ENCODE measurements at places on chromosomes 2 and 18.

DNA sequence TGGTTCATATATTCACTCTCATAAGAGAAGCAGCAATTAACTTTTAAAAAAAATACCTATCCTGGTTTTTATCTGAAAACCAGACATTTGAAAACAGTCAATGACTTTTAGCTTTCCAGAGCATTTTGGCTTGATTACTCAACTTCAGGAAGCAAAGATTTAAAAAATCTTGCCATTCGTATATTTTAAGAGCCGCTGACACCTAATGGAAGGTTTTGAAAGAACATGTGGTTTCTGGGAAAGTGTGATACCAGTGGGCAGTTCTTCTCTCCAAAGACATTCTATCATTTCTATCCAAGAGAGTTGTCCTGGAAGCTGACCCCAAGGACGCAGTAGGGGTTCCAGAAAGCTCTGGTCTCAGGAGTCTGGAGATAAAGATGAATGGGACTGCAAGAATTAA lies 234.7 kb downstream of the TTC32 start:
- no peak for DNase-seq

DNA sequence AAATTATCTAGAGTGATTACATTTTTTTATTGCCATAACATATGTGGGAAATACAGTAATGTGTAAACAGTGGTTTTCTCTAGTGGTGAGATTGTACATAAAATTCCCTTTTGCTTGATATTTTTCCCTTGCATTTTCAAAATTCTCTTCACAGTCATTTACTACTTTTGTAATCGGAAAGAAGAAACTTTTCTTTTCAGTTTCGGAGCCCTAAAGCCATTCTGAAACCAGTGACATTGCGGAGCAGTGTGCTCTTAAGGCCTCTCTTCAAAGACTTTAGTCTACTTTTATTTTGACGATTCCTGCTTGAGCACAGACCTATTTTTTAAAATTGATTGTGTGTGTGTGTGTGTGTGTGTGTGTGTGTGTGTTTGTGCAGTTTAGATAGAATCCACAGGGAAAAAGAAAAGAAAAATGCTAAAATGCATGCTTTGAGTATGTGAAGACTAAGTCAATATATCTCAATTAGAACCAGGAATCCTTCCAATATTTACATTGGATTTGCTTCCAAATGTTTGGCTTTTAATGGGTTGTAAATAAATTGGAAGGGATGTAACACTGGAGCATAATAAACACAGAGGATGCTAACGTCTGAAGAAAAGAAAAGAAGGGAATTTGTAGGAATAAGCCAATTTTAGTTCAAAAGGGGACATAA lies 357.4 kb downstream of the RND3 start:
- no peak for DNase-seq

DNA sequence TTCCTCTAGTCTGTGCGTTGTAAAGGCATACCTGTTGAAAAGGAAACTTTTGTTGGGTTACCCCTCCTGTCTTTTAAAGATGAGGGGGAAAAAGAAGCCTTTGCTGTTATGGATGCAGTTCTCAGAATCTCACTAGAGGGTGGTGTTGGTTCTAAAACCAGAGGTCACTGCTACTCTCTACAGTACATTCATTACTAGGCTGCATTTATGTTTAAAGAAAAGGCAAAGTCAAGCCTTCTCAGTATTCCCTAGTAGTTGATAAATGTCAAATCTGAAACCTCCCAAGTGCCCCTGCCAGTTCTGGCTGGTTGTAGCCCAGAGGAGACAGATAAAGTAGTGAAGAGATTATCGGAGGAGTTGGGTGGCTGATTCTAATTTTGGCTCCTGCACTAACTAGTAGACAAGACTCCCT lies 1.4 kb upstream of the PLCL1 start:
- DNase-seq, result peak; percentile 47

GRCh38 chr2:6885551-6885950 lies 8.0 kb downstream of the RSAD2 start:
- DNase-seq, result no peak

- DNase-seq, result no peak
Measured at GRCh38 chr2:47069628-47070154, 85.4 kb downstream of the STPG4 start.

DNA sequence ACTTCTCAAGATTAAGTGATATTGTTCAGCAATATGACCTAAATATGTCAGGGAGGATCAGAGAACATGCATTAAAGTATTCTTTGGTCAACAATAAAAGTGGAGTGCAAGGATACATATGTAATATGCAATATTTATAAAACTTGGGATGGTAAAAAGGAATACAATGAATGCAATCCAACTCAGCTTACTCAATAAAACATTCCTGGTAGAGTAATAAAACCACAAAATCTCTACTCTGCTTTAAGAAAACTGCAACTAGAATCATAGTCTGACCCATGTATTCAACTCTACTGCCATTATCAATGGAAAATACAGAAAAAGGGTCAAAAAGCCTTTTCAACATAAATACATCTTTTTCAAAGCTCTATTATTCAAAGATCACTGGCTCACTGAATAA lies 11.6 kb downstream of the IRS1 start:
- no peak for DNase-seq

- DNase-seq, result no peak
Measured at GRCh38 chr18:69127873-69128500, 272.7 kb upstream of the DOK6 start.

DNA sequence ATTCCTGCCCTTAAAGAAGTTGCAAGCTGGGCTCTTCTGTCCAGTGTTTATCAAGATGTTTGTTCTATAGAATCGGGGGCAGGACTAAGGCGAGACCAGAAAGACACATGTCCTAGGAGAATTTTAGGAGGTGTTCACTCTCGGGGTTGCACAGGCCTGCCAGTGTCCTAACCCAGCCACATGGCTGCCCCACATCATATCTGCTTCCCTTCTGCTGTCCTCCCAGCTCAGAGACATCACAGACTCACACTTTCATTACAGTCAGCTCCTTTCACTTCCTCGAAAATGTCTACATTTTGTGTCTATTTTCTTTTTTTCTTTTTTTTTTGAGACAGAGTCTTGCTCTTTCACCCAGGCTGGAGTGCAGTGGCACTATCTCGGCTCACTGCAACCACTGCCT lies 10.7 kb upstream of the MRO start:
- no peak for DNase-seq

GRCh38 chr18:26097563-26097962 lies 7.2 kb upstream of the SS18 start:
- DNase-seq, result no peak

DNA sequence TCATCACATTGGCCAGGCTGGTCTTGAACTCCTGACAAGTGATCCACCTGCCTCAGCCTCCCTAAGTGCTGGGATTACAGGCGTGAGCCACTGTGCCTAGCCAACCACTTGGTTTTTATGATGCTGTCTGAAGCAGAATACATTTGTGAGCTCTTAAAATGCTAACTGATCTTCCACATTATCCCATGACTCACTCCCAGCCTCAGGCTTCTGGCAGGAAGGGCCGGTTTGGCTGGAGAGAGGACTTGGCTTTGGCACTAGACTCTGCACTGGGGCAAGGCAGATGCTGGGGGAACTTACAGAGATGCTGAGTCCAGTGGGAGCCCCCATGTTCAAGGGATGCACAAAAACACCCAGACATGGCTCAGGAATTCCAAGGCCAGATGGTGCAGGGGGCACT lies 40.5 kb upstream of the SH3BP4 start:
- peak; percentile 79 for DNase-seq

GRCh38 chr2:119264781-119265692 lies 41.4 kb downstream of the STEAP3 start:
- DNase-seq, result no peak

GRCh38 chr2:117855886-117856285 lies 41.4 kb downstream of the DDX18 start:
- DNase-seq, result no peak

GRCh38 chr2:50181212-50181611 lies 850.7 kb downstream of the NRXN1 start:
- no peak for DNase-seq
